ENCODE measurements at places on chromosomes 11 and 22.
A peak's percentile ranks its signal among the peaks of the same experiment; 100 is the strongest.

DNA sequence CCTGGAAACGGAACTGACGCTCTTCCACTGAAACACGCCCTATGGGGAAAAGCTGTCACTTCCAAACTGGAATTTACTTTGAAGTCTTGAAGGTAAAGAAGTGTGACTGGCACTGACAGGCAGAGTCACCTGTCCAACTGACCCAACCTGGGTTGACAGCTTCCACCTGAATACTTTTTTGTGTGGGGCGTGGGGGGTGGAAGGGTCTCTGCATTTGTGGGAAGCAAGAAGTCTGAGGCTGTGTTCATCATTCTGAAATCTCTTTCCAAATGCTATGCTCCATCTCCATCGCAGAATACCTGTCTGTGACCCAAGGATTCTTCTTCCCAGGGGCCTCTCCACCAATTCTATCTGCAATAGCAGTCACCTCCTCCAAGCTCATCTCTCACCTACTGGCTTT, 7.8 kb downstream of the IFT27 start:
- no peak for DNase-seq

GRCh38 chr22:20244691-20245576, 23.2 kb downstream of the RTN4R start:
- DNase-seq: peak; percentile 38

- no peak for DNase-seq
Observed at GRCh38 chr22:49853981-49854831, 562 bp downstream of the ZBED4 start.

- DNase-seq: no peak
Observed at GRCh38 chr11:36741515-36741914, 143.5 kb upstream of the RAG2 start.

DNA sequence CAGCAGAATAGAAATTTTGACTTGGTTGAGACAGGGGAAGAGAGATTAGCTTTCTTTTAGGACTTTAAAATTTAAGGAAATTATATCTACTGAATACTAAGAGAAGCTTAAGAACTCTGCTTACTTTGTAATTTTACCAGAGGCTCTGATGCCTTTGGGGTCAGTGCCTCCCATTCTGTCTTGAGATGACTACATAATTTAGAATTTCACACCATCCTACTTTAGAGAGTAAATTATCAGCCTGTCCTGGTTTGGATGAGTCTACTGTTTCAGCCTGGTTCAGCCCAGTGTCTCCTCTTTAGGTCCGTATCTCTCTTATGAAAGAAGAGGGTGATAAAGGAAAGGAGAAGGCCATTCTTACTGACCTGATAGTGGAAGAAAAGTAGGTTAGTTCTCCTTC, 9.8 kb downstream of the NUCB2 start:
- no peak for DNase-seq

- DNase-seq: no peak
Observed at GRCh38 chr11:63933459-63933858, 5.3 kb upstream of the NAA40 start.

DNA sequence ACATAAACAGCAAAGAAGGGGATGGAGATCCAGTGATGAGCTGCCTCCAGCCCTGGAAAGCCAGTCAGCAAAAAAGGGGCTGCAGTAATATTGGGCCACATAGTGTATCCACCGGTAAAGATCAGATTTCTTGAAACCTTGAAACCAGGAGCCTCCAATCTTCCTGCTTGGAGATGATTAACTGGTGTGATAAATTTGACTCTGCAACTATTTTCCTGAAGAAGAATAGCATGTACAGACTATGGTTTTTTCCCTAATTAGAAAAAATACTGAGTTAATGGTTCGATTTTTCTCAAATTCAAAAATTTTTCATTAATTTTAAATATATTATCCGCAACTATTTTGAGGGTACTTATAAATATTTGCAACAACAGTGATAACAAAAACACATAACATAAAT, at the start of gene OR51B2:
TSS of gene OR51B2 (minus strand) at position 101 of the 400 bp plus-strand sequence. CDS start at position 101, 0 bp downstream.
- DNase-seq: no peak

- no peak for DNase-seq
Observed at GRCh38 chr11:12600829-12601228, 73.4 kb upstream of the TEAD1 start.

DNA sequence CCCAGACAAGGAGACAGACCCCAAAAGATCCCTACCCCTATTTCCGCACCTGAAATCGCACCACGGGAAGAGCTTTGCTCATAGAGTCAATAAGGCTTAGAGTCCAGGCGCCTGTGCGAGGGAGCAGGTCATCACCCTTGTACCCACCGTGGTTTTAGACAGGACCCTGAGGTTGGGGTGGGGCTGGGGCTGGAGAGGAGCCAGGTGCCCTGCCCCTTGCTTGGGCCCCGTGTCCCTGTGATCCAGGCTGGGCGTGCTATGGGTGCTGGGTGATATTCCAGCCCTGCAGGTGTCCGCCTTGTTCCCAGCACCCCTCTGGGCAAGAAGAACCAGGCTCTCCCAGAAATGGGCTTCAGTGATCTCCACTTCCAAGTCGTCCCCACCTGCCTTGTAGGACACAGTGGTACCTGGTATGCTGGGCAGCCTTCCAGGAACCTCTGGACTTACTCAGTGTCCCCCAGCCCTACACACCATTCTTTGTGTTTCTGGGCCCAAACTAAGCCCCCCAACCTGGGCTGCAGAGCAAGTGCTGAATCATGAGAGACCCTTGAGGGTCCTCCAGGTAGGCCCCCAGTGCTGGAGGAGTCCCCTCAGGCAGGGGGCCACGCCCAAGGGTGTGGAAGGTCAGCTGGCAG, 4.5 kb downstream of the CD81 start:
- no peak for DNase-seq

GRCh38 chr22:44666207-44666585, 35.8 kb upstream of the PRR5 start:
- DNase-seq: no peak

DNA sequence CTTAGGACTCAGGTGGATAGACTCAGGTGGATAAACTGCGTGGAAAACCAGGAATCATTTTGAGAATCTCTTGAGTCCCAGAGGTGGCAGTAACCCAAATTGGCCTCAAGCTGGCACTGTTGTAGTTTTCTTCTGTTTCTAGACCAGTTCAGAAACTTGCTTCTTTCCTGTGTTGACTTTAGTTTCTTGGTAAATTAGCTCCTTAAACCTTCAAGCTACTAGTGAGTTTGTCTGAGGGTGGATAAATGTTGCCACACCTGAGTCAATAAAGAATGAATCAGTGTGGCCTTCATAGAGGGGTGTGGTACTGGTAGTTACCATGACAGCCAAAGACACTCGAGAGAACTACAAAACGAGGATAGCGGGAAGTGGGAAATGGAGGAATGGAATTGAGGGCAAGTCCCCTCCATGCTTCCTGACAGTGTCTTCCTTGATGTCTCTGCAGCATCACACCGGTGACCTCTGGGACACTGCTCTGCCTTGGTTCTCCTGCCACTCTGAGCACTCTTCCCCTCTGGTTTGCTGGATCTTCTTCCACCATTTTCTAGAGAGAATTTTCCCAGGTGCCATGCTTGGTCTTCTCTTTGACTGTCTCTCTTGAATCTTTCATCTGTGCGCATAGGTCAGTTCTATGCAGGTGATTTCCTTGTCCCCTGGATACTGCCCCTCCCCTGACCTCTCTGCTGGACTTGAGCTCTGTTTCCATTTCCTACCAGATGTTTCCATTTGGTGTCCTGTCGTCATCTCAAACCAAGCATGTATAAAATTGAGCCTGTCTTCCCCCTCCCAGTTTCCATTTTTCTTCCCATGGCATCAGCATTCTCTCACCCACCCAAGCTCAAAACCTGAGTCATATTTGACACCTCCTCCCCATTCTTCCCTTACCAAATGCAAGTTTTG, 7.2 kb downstream of the POLD4 start:
- DNase-seq: no peak
